ENCODE measurements at places on chromosomes 7 and 10.
A peak's percentile ranks its signal among the peaks of the same experiment; 100 is the strongest.

DNA sequence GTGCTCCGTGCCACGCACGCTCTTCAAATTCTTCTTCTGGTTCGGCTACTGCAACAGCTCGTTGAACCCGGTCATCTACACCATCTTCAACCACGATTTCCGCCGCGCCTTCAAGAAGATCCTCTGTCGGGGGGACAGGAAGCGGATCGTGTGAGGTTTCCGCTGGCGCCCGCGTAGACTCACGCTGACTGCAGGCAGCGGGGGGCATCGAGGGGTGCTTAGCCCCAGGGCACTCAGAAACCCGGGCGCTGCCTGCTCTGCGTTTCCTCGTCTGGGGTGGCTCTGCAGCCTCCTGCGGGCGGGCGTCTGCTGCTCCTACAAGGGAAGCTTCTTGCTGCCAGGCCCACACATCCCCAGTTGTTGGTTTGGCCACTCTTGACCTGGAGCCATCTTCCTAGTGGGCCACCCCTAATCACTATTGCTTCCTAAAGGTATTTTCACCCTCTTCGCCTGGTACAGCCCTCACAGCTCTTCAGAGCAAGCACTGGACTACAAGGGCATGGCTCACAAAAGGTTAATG, 2.5 kb downstream of the ADRA2A start:
- DNase-seq: no peak

- DNase-seq: no peak
Observed at GRCh38 chr7:42747044-42747443, 164.8 kb downstream of the C7orf25 start.

DNA sequence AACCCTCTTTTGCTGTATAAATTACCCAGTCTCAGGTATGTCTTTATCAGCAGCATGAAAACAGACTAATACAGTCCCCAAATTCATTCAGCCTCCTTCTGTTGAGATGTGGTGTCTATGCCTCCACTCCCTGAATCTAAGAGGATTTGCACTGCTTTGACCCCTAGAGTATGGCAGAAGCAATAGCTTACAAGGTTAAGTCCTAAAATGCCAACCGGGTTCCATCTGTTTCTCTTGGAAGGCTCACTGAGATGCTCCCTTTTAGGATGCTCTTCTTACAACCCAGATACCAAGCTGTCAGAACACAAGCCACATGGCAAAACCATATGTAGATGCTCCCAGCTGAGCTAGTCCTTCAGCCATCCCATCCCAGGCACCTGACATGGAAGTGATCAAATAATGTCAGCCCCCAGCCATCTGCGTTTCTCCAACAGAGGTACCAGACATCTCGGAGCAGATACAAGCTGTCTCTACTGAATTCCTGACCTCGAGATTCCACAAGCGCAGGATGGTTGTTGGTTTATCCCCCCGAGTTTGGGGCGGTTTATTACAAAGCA, 20.2 kb downstream of the CALN1 start:
- DNase-seq: no peak

- DNase-seq: no peak
Observed at GRCh38 chr10:102545265-102545871, 41.6 kb downstream of the SUFU start.

GRCh38 chr7:25121599-25121998, 3.5 kb downstream of the CYCS start:
- no peak for DNase-seq

GRCh38 chr7:131654668-131655326, 98.4 kb upstream of the PODXL start:
- peak; percentile 47 for DNase-seq

DNA sequence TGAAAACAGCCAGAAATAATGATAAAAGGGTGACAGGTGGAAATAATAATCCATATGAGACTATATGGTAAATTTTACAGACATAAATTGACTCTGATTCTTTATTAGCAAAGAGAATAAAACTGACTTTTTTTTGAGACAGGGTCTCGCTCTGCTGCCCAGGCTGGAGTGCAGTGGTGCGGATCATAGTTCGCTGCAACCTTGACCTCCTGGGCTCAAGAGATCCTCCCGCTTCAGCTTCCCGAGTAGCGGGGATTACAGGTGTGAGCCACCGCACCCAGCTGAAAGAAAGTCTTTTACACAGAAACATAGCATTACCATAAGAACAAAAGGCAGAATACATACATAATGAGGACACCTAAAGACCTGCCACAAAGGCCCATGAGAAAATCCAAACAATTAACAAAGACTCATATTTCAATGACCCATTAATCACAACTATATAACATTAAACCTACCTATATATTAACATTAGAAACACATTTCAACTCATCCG, 51.5 kb upstream of the DIP2C start:
- DNase-seq: no peak

GRCh38 chr10:105121743-105122142, 480.7 kb downstream of the SORCS3 start:
- no peak for DNase-seq

GRCh38 chr10:73909540-73910115, 1.3 kb upstream of the PLAU start:
- no peak for DNase-seq

DNA sequence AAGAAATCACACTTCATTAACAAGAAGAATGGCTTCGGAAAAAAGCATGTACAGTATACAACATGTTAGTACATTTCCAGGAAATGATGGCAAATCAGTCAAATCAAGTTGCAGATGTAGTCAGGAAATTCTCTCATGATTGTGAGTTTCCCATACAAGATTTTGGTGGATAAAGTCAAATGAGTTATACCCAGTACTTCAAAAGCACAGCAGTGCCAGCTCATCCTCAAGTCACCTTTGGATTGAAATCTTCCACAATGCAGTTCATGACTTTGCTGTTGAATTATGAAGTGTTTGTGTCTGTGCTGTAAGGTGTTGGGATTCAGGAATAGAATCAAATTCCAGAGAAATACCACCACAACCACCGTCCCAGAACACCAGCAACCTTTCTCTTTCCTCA, 301.3 kb upstream of the BMPER start:
- DNase-seq: no peak

DNA sequence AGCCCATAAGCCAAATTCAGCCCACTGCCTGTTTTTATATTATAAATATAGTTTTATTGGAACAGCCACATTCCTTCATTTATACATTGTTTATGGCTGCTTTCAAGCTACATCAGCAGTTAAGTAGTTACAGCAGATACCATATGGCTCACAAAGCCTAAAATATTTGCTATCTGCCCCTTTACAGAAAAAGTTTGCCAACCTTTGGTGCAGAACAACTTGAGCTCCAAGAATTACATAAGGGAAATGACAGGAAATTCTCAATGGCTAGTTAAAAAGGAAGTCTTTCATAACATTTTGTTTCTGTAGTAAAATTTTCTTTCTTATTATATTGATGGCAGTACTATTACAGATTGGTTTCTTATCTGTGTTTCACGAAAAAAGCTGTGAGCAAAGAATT, 59.3 kb downstream of the COL28A1 start:
- no peak for DNase-seq

GRCh38 chr7:75823198-75823910, 9.7 kb upstream of the CCL24 start:
- no peak for DNase-seq

DNA sequence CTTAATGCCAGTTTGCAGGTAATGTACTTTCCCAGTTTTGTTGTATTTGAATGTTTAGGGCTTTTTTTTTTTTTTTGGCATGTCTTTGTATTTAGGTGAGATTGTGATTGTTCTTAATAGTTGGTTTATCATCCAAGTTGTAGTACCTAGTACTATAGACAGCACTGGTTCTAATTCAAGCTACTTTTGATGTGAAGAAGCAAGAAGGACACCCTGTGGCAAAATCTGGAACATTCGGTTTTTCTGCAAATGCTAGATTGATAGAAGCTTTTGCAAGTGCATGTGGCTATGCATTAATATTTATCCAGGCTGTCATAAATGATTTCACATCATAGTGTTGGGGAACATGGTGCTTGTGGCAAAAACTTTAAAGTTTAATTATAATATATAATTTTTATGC, 248.9 kb downstream of the FOXP2 start:
- no peak for DNase-seq

- no peak for DNase-seq
Observed at GRCh38 chr10:132681858-132682755, 103.8 kb downstream of the NKX6-2 start.

- no peak for DNase-seq
Observed at GRCh38 chr10:113230011-113230610, 280.1 kb downstream of the TCF7L2 start.

DNA sequence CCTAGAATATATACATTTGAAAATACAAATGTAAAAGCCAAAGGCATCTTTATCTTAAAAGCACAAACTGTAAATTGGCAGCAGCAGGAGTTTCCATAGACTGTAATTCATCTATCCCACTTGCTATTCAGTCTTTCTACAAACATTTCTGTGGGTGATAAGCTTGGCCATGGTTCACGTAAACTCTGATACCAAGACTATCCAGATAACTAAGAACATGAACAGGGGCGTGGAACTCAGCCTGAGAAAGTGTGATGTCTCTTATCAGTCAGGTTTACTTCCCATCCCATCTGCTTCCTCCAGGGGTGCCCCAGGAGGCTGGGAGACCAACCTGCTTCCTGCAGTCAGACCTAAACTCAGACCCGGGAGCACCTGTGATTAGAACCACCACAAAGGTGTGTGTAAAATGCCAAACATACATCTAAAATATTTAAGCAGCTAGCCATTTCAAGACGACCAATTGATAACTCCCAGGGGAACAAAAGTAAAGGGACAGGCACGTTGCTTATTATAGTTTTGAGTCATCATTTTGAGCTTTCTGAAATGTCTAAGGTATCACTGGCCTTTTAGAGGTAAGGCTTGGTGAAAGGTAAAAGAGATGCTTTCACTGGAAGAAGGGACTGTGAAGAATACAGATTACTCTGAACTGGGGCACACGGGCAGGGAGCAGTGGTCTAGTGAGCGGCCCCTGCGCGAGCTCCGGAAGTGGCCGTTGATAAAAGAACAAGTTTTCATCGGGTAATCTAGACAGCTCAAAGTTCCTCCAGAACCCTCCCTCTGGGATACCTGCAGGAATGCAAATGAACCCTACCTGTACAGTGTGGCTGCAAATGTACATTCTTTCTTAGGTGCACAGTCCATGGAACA, 51.5 kb downstream of the RSU1 start:
- no peak for DNase-seq

DNA sequence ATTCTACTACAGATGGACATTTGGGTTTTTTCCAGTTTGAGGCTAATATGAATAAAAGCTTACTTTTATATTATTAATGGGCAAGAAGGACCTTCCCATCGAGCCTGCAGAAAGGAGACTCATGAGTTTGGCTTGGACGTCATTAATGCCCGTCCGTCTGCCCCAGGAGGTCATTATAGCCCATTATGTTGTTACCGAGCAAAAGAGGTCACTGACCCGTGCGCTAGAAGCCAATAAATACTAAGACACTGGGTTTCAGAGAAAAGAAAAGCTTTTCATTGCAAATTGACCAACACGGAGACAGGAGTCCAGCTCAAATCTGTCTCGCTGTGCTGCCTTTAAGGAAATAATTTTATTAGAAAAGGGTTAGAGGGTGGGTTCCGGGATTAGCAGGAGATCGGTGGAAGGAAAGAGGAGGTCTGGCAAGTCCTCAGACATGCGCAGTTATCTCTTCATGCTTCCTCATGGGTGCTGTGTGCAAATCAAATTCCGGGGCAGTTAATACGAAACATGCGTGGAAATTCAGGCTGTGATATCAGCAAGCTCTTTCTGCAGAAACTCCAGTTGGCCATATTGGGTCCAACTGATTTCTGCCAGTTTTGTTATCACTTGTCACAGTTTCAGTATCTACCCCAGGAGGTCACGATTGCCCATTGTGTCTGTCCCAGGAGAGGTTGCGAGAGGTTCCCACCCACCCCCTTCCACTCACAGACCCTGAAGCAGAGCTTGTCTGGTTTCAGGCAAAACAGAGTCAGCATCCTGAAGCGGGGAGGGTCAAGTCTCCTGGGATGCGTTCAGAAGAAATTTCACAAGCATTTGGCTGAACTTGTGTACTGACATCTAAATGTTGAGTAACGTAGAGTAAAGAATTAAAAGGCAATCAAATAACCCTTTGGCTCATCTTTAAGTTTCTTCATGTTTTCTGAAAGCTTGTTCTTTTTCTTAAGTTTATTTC, 1.1 kb upstream of the GALNTL5 start:
- no peak for DNase-seq

DNA sequence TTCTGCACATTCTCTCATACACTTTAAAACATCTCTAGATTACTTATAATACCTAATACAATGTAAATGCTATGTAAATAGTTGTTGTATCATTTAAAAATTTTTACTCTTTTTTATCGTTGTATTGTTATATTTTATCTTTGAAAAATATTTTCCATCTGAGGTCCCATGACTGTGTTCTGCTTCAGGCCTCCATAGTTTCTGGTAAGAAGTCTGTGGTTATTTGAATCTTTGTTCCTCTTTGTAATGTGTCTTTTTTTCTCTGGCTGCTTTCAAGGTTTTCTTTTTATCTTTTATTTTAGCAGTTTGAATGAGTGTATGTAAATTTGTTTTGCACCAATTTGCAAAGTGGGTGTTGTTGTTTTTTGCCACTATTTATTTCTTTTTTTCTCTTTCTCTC, 263.1 kb downstream of the RPS24 start:
- DNase-seq: no peak

- no peak for DNase-seq
Observed at GRCh38 chr10:96618653-96619052, 31.8 kb upstream of the TM9SF3 start.

All from activated naive CD4-positive, alpha-beta T cell (primary cell).